Stimulated activated CD4-positive, alpha-beta T cell treated with anti-CD3 and anti-CD28 coated beads, Interleukin-1b, Interleukin-23, amount 100 ng/mL, for 4 hours (primary cell): ENCODE measurements at places on chromosomes 4 and X.

DNA sequence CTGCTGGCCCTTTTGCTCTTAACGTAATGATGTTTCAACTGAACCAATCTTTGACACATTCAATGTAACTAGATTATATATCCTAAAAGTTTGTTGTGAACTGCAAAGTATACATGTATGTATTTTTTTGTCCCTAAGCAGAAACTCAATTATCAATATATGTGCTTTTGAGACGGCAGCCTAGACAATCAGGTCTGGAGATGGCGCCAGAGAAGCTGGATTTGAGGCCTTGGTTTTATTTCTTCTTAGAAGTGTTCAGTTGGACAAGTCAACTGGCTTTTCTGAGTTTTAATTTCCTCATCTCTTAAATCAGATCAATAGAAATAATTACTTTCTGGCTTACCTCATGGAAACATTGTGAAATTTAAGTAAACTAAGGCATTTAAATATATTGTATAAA is 62.5 kb downstream of the DCAF8L1 start:
- no peak for DNase-seq

GRCh38 chrX:23904096-23904495 is 3.6 kb downstream of the APOO start:
- DNase-seq: no peak

DNA sequence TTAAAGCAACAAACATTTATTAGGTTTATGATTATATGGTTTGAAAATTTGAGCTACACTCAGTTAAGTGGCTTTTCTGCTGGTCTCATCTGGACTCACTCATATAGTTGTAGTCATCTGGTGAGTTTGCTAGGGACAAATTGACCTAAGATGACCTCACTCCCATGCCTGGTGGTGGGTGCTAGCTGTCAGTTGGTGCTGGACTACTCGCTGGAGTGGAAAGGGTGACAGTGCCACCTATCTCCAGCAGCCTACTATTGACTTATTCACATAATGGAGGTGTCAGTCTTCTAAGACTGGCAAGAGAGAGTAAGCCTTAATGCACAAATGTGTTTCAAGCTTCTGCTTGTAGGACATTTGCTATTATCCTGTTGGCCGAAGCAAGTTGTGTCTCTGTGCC is 88.2 kb downstream of the TASL start:
- DNase-seq: no peak

DNA sequence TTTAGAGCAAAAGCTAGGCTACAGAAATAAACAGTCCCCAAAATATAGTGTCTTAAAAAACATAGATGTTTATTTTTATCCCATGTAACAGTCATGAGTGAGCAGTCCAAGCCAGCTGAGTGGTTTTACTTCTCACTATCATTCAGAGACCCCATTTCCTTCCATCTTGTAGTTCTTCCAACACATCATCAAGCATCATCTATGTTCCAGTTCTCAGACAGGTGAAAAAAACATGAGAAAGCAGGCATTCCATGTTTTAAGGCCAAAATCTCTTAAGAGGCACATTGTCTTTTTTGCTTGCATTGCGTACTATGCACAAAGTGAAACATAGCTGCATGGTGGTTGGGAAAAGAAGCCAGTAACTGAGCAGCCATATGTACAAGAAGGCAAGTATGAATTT is 128.6 kb downstream of the ATOH1 start:
- DNase-seq: no peak

- no peak for DNase-seq
These were observed 13.2 kb upstream of the IRF2 start for GRCh38 chr4:184487503-184487902.

GRCh38 chrX:107562482-107562881 is 65.8 kb upstream of the PRPS1 start:
- no peak for DNase-seq

DNA sequence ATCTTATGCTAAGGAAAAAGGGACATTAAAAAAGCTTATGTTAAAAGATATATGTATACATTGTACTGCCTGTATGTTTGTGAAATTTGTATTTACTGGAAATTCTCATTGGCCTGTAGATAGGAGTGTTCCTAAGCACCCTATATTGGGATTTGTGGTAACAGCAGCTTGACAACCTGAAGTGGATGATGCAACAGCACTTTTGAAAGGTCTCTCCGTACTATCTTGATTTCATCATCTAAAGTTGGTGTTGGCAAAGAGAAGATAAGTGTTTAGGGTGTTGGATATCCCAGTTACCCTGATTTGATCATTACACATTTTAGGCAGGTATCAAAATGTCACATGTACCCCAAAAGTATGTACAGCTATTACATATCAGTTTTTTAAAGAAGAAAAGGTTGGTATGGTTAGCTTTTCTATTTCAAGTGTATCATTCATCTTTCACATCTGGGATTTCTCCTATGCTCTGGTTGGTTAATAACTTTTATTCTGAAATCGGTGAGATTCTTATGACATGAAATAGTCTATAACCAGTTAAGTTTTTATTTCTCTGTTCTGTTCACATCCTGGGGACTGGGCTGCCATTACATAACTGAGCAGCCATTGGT is 10.3 kb downstream of the HADH start:
- DNase-seq: no peak

DNA sequence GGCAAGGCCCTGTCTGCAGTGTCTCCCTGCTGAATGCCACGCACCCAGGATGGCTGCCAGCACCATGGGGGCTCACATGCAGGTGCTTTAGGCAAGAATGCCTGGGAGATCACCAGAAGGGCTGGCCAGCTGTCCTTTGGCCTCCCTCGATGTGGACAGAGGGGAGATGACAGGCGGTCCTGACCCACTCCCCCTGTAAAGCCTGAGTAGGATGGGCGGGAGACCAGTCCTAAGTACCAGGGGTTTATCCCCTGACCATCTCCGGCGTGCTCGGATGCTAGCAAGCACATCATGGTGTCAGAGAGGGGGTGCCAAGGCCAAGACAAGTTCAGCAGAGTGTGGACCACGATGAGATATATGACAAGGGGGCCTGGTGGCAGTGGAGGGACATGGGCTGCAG is 5.3 kb downstream of the PDZD4 start:
- DNase-seq: no peak

DNA sequence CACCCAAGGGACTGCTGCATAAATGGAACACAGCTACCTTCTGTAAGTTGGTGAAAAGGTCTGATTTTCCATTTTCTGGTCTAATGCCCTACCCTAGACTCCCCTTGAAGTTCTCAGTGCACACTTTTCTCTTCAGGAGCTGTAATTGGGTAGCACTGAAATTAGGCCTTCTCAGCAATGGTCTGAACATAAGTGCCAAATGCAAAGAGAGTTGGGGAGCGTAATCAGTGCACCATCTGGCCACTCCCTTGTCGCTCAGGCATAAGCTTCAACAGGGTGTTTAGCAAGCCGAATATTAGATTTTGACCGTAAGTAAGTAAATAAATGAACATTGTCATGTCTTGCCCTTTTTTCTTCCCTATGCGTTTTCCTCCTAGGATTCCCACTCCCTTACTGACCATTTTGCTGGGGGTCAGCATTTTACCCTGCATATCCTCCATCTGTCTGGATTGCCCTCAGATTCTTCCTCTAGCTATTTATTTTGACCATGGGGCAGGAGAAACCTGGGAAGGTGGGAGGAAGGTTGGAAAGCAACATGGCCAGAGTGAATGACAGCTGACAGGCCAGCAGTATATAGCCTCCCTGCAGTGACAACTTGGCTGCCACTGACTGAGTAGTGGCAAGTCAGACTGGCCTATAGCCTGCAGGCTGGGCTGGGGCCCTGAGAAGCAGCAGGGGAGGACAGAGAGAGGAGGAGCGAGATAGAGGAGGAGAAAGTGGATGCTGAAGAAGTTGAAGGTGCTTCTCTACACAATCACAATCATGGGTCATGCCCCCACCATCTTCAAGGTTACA is 2.7 kb downstream of the NHSL2 start:
- no peak for DNase-seq

- DNase-seq: no peak
These were observed 84.3 kb downstream of the PDLIM5 start for GRCh38 chr4:94536049-94536448.

DNA sequence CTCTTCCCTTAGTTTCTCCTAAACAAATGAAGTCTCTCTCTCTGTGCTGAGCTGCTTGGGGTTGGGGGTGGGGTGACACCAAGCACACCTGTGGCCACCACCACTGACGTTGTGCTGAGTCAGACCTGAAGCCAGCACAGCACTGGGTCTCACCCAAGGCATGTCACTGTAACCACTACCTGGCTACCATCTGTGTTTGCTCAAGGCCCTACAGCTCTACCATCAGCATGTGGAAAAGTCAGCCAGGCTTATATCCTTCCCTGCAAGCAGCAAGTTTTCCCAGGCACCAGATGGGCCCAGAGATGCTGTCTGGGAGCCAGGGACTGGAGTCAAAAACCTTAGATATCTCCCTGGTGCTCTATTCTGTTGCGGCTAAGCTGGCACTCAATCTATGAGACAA is 6.9 kb downstream of the CXCL10 start:
- DNase-seq: no peak

DNA sequence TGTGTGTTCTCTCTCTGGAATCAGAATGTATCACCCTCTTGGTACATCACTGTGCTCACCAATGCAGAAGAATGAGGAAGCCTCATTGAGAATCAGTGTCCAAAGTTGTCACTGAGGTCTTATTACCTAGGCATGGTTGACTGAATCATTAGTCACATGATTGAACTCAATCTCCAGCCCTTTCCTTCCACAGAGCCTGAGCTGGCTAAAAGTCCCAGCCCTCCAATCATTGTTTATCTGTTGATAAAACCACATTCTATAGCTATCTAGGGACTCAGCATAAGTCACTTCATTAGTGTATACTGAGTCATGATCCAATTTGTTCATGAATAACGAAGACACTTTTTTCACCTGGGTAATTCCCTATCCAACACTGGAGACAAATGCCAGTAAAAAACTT is 396.8 kb downstream of the TRAM1L1 start:
- DNase-seq: no peak

DNA sequence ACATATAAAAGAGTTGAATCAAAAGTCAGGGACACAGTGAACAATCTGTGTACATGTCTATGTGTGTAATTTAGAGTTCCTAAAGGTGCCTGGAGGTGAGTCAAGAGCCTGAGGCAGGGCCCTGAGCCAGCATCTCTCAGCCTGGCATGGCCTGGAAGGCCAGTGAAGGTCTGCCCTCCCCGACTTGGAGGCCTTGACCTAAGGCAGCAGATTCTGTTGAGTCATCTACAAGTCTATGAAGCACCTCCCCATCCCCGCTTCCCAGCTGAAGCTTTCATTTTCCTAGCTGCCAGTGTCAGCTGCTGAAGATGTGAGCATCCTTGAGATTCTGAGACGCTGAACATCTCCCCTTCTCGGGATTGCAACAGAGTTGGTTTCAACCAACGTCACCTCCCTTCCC is 583.9 kb downstream of the BCOR start:
- DNase-seq: no peak
